ENCODE measurements at places on chromosomes 13 and 19. TPM values are rescaled to one million over a fixed set of nuclear protein-coding genes. Genes with fewer than 3 reads are reported as not detected.

The DIRAS1 gene
- 2.3 TPM for total RNA-seq

The PRODH2 gene
- not detected for total RNA-seq

The CERS1 gene
- 11.6 TPM for total RNA-seq

The SMG9 gene
- total RNA-seq = 23.8 TPM

The COX7A1 gene
- total RNA-seq = 34.2 TPM

The RTBDN gene
- not detected for total RNA-seq

The POLR1D gene
- total RNA-seq = 41.6 TPM
